ENCODE measurements at places on chromosomes 13 and 19.

DNA sequence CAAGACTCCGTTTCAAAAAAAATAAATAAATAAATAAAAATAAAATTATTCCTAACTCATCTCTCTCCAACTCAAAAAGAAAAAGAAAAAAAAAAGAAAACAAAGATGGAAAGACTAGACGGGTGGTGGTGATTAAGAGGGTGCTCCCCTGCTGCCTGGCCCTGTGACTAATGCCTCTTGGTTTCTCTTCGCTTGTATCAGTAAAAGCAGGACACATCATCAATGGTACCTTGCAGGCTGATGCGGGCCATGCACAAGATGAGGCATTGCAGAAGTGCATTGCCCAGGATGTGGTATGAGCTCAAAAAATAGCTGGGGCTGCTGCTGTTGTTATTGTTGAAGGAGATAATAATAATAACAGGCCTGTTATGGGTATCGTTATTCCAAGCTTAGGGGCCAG is 14.6 kb downstream of the ACER1 start:
- no peak for DNase-seq

- no peak for DNase-seq
Measured at GRCh38 chr13:113887700-113888201, 23.9 kb upstream of the GAS6 start.

- no peak for DNase-seq
Measured at GRCh38 chr13:95608640-95609323, 35.7 kb downstream of the DZIP1 start.

DNA sequence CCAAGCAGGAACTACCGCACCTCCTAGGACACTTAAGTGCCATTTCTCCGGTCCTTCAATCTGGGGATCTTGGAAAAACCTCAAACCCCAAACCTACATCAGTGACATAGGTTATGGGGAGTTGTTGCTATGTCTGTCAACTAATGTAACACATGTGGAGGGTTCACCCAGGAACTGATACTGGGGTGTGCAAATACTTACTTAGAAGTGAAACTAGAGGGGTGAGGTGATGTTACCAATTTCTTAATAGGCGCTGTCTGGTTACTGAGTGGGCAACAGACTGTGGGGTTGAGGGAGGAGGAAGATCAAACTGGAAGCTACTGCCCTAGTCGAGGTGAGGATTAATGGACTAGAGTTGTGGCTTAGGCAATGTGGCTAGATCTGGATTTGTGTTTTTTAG is 1.9 kb downstream of the ZNF586 start:
- DNase-seq: no peak

DNA sequence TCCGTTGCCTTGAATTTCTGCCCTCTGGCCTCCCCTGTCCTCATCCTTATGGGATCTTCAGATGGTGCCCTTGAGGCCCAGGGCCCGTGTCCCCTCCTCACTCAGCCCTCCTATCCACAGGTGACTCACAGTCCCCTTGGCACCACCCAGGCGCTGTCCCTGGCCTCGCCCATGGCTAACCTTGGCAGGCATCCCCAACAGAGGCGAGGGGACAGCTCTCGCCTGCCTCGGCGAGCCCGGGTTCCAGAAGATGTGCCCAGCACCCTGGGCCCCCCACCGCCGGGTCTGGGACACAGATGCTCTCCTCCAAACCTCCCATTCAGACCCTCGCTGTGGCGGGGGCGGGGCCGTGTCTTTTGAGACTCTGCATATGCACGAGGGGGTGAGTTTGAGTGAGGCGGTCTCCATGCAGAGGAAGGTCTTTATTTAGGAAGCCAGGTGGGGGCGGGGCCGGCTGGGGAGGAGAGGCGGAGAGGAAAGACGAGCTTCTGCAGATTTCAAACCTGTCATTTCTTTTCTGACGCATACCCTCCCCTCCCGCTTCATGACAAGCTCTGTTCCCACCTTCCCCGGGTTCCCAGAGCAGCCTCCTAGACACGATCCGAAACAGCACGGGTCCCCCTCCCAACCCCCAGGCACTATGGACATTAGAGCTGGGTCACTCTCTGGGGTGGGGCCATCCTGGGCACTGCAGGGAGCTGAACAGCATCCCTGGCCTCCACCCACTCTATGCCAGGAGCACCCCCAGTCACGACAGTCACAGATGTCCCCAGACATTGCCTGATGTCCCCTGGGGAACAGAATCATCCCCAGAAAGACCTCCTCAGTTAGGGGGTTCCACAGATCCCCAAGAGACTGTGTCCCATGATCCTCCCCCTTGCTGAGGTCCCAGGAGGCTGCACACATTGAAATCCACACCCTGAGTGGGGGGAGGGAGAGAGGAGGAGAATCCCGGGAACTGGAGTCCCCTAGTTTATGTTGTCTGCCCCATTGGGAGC is 48.5 kb downstream of the GNG7 start:
- no peak for DNase-seq

GRCh38 chr19:1756705-1757465 is 3.6 kb downstream of the ONECUT3 start:
- DNase-seq: no peak

- DNase-seq: no peak
Measured at GRCh38 chr13:51907040-51907732, 45.4 kb downstream of the CCDC70 start.

DNA sequence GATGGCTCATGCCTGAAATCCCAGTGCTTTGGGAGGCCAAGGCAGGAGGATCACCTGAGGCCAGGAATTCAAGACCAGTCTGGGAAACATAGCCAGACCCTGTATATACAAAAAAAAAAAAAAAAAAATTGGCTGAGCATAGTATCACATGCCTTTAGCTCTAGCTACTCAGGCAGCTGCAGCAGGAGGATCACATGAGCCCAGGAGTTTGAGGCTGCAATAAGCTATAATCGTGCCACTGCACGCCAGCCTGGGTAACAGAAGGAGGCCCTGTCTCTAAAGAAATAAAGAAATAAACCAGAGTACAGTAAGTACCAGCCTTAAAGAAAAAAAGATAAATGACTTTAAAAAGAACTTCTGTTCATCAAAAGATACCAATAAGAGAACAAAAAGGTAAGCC is 52.9 kb downstream of the FAM124A start:
- no peak for DNase-seq

DNA sequence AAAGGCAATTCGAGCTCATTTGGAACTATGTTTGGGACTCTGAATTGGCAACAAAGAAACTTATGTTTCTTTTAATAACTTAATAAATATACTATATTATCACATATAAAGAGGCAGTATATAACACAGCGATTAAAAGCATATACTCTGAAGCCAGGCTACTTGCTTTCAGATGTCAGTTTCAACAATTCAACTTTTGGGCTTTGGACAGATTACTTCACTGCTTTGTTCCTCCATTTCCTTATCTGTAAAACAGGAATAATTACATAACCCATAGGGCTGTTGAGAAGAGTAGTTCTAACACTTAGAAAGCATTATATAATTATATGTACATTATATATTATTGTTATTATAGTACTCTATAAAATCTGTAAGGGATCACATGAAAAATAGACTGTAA is 107.2 kb downstream of the EDNRB start:
- DNase-seq: no peak

GRCh38 chr19:30029721-30030510 is 87.9 kb downstream of the URI1 start:
- no peak for DNase-seq

- DNase-seq: no peak
Measured at GRCh38 chr19:18266771-18267686, 7.2 kb downstream of the IQCN start.

DNA sequence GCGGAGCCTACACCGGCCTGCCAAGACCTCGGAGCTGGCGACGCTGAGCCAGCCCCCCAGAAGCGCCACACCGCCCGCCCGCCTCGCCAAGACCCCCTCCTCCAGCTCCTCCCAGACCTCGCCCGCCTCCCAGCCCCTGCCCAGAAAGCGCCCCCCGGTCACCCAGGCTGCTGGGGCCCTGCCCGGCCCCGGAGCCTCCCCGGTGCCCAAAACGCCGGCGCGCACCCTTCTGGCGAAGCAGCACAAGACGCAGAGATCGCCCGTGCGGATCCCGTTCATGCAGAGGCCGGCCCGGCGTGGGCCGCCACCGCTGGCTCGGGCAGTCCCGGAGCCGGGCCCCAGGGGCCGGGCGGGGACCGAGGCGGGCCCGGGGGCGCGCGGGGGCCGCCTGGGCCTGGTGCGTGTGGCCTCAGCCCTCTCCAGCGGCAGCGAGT is 10.2 kb downstream of the C19orf25 start:
- DNase-seq: no peak

DNA sequence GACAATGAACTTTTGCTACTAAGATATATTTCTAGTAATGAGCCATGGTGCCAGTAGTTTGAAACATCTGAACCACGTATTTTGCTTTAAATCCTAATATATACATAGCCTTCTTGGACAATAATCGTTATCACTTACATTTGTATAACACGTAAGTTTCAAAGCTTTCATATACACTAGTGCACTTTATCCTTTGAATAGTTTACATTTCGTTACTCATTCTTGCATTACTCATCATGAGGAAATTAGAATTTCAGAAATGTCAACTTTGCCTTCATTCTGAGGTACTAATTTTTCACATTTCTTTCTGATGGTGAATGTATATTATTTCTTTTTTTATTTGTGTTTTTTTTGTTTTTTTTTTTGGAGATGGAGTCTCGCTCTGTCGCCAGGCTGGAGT is 5.8 kb downstream of the KBTBD7 start:
- DNase-seq: no peak

DNA sequence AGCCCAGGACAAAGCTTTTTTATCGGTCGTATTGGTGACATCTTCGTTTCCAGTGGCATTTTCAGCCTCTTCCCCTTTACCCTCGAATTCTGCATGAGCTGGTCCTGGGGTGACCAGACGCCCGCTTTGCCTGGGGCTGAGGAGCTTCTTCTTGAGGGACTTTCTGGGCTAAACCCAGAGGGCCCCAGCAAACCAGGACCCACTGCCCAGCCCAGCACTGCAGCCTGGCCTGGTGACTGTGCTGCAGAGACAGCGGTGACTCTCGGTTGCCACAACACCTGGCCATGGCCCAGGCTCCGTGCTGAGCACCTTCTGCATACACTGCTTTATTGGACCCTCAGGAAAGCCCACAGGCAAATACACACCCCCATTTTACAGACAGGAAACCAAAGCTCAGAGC is 21.0 kb downstream of the SPACA7 start:
- DNase-seq: no peak

- peak; percentile 46 for DNase-seq
Measured at GRCh38 chr19:15330801-15331418, 1.4 kb downstream of the BRD4 start.
